ENCODE measurements at places on chromosomes 13 and 19.

DNA sequence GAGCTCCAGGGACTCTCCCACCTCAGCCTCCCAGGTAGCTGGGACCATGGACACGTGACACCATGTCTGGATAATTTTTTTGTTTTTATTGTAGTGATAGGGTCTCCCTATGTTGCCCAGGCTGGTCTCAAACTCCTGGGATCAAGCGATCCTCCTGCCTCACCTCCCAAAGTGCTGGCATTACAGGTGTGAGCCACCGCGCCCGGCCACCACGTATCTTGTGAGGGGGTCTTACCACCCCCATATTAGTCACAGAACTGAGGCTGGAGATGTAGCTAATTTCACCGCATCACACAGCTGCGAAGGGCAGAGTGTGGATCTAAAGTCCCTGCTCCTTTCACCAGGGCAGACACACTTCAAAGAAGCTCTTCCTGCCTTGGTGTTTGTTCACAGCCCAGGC, 211.8 kb upstream of the SOX1 start:
- DNase-seq: no peak

- peak; percentile 58 for DNase-seq
Observed at GRCh38 chr19:42480335-42481095, 37.8 kb upstream of the CXCL17 start.

DNA sequence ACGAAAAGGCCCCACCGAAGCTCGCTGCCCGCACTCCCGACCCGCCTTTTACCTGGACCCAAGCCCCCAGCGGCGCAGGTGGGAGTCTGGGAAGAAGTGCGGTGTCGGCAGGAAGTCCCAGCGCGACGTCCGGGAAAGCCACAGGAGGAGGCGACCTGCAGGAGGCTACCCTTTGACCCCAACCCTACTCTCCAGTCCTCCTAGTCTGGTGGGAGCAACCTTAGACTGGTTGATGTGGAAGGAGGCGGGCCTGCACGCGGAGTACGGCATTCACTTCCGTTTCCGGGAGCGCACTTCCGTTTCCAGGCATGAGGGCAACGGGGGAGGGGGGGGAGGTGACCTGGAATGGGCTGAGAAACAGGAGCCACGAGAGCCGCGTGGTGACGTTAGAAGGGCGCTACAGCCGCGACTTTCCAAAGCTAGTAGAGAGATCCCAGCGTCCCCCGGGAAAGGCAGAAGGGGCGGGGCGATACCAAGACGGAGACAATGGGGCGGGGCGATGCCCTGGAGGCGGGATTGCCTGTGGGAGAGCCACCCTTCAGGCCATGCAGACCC, 28.5 kb downstream of the ZNF266 start:
- peak; percentile 86 for DNase-seq

GRCh38 chr13:40235160-40235796, 431.2 kb downstream of the FOXO1 start:
- DNase-seq: no peak

DNA sequence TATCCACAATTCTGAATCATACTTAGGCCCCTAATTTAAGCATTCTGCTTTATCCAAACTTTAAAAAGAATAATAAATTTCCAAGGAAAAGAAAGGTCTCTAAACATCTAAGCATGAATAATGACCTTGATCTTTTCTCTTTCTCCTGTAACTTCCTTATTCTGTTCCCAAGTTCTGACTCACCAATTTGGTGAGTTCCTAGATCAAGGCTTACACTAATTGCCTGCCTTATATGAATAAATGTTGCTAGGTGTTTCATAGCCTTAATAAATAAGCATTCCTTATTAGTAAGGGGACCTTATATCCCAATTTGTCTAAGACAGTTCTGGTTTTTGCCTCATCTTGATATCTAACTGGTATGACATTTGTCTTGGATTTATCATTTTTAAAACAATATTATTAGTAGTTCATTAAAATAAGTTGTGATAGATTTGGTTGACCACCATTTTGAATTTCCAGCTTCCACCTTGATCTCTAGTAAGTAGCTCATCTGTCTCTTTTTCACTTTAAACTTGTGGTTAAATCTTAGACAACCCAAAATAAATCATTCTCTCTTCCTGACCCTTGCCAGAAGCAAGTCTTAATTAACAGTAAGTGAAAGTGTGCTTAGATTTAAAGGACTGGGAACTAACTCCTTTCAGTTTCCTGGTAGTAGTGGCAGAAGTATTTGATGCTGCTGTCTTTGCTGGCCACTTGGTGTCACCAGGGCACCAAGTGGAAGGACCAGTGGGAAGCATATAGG, 121.2 kb upstream of the MLNR start:
- DNase-seq: no peak

DNA sequence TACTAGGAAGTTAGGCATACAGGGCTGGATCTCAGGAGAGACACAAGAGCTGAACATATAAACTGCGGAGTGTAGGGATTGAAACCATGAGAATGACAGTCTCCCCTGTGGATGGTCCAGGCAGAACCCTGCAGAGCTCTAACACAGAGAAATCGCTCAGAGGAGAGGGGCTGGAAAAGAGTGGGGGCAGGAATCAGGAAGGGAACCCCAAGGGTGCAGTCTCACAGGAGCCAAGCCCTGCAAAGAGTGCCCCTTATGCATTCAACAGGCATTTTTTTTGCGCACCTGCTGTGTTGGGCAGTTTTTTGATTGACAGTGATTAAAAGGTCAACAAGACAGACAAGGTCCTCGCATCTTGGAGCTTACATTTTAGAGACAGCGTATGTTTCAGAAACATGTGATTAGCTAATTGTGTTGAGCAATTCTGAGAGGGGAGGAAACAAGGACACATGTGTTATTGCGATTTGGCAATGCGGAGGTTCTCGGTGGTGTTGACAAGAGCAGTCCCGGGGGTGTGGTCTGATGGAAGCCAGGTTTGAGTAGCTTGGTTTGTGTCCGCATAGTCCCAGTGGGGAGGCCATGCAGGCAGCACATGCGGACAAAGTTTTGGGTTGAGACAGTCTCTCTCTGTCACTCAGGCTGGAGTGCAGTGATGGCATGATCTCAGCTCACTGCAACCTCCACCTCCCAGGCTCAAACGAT, 182.6 kb upstream of the IRS2 start:
- peak; percentile 53 for DNase-seq

GRCh38 chr19:32542477-32543108, 38.4 kb upstream of the PDCD5 start:
- no peak for DNase-seq

DNA sequence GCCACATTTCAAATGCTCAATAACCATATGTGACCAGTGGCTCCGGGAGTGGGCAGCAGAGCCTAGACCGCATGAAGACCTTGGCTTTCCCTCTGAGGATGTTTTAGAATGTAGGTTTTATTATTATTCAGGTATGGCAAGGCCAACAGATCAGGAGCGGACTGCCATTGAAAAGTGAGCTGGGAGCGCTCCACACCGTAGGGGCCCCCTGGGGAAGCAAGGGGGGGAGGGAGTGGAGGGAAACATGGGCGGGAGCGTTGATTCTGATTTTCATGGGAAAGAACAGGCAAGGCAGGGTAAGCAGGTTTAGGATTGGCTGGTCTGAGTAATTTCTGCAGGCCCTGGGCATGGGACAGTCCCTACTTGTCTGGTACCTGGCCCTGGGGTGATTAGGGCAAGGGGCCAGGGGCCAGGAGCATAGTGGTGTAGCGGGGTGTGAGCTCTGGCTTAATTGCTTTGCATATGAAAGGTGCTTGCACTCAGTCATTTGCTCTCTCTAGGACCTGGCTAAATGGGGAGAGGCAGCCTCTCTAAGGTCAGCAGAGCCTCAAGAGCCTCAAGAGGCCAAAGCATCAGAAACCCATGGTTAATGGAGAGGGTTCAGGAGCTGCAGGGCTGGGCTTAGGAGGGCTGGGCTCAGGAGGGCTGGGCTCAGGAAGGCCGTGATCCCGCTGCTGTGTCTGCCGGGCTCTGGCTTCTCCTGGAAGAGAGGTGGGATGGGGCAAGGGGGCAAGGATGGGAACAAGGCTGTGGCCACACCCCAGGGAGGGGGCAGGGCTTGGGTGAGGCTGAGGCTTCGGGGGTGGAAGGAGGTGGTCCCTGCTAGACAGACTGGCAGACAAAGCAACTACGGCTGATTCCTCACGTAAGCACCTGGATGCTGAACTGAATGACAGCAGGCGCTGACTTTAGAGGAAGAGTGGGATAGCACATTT, 82.0 kb upstream of the WASF3 start:
- DNase-seq: no peak

- DNase-seq: peak; percentile 58
Observed at GRCh38 chr13:47119575-47120235, 222.9 kb upstream of the HTR2A start.

GRCh38 chr13:35718084-35718483, 241.6 kb upstream of the MAB21L1 start:
- DNase-seq: no peak

GRCh38 chr19:45863840-45864628, at the start of gene FOXA3:
FOXA3 (plus strand) TSS chr19:45864326; CDS start chr19:45864457, 131 bp downstream.
- DNase-seq: no peak

- no peak for DNase-seq
Observed at GRCh38 chr19:9645472-9645871, 24.4 kb upstream of the ZNF561 start.

- no peak for DNase-seq
Observed at GRCh38 chr19:29963576-29963975, 21.5 kb downstream of the URI1 start.

GRCh38 chr19:591099-591958, 1.6 kb downstream of the HCN2 start:
- no peak for DNase-seq

DNA sequence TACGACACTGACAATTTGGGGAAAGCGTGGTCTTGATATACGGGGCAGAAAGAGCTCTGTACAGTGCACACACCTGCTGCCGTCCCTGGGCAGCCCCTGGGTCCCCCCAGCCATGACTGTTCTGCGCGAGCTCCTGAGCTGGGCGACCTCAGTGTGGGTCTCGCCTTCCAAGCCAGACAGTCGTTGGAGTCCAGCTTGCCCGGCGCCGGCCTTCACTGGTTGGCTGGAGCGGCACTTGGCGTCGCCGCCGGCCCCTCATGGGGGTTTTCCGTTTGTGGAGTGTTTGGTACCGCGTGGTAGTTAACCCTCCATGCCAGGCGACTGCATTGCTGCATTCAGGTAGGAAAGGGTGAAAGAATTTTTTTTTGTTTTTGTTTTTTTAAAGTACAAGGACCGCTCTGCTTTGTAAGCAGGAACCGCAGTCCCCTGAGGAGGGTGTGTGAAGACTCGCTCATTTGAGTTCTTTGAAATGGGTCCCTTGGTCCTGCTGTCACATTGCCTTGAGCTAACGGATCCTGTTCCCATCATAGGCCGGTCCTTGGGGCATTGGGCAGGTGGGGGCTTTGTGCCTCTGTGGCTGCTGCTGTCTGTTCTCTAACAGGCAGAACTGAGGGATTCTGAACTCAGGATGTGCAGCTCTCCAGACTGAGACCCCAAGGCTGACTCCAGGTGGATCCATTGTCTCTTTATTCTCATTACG, 10.8 kb upstream of the RPS15 start:
- DNase-seq: no peak

GRCh38 chr13:18959229-18959628, 222.4 kb downstream of the TUBA3C start:
- no peak for DNase-seq

DNA sequence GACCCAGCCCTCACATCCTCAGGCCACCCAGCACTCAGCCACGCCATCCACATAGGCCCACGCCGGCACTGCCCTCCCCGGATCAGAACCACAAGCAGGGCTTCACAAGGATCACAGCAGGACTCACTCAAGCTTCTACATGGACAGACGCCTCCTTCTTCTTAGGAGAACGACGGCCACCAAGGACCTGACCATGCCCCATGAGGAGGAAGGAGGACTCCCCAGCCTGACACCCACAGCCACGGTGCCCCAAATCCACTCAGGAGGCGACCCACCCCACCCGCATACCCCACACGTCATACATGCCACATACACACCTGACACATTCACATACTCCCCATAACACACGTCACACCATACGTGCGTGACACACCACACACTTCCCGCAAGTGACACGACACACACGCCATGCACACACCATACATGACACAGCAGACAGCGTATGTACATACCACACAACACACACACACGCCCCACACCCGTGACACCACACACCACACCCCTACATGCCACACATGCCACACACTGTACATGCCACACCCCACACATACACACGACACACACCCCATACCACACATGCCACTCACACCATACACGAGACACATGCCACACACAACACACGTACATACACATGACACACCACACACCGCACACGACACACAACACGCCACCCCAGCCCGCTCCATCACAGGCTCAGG, 50.4 kb downstream of the MLLT1 start:
- DNase-seq: no peak

DNA sequence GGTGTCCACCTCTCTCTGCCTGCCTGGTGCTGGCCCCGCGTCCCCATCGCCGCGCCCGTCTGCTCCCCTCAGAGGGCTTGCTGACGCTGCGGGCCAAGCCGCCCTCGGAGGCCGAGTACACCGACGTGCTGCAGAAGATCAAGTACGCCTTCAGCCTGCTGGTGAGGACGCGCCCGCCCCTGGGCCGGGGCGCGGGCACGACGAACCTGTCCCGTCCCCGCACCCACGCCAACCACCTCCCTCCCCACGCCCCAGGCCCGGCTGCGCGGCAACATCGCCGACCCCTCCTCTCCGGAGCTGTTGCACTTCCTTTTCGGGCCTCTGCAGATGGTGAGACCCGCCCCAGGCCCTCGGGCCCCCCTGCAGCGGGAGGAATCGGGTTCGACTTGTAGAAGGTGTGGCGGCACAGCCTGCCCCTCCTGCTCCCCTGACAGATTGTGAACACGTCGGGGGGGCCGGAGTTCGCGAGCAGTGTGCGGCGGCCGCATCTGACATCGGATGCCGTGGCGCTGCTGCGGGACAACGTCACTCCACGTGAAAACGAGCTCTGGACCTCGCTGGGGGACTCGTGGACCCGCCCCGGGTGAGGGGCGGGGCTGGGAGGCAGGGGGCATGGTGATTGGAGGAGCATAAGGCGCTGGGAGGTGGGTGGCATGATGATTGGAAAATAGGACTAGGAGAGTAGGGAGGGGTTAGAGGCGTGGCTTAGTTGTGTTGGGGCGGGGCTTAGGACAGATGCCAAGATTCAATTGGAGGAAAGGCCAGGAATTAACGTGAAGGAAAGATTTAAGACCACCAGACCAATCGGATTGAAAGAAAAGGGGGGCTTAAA, 6.6 kb downstream of the EPS8L1 start:
- DNase-seq: peak; percentile 26

DNA sequence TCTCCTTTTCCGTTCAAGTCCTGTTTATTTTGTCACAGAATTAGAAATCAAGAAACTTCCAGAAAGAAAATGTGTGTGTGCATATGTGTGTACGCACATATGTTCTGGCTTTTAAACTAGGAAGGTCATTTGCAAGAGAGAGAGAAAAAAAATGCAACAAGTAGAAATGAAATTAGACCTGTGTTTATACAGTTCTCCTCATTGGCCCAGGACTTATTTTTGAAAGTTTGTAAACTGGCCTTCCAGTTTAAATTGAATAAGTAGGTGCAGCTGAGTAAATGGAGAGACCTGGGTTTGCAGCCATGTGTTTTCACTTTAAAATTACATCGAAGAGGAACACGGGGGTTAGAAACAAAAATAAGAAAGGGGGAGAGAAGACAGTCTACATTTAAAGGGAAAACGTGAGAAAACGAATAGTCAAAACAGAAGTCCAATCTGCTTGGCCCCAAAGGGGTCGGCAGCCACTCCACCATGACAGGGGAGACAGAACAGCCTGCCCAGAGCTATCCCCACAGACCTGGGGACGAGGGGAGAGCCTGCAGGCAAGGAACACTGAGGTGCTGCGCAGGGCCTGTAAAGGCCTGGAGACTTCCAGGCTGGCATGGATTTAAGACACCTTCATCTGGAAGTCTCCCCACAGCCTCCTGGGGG, 216.8 kb upstream of the MAB21L1 start:
- DNase-seq: peak; percentile 60
